ENCODE measurements at places on chromosomes 16 and 17. TPM values are rescaled to one million over a fixed set of nuclear protein-coding genes. Genes with fewer than 3 reads are reported as not detected.

CHD9NB gene
- total RNA-seq, result 0.12 TPM

TBC1D28 gene
- not detected for total RNA-seq

PRR35 gene
- total RNA-seq, result not detected

HOXB4 gene
- 2.3 TPM for total RNA-seq

SEPTIN12 gene
- total RNA-seq, result not detected

ZNF778 gene
- total RNA-seq, result 7.9 TPM

CFAP97D1 gene
- total RNA-seq, result not detected

KRT17 gene
- not detected for total RNA-seq

CLEC10A gene
- not detected for total RNA-seq

GSG1L gene
- total RNA-seq, result 0.44 TPM

G6PC1 gene
- total RNA-seq, result not detected
